ENCODE measurements at places on chromosomes 3 and 15.
A peak's percentile ranks its signal among the peaks of the same experiment; 100 is the strongest.

DNA sequence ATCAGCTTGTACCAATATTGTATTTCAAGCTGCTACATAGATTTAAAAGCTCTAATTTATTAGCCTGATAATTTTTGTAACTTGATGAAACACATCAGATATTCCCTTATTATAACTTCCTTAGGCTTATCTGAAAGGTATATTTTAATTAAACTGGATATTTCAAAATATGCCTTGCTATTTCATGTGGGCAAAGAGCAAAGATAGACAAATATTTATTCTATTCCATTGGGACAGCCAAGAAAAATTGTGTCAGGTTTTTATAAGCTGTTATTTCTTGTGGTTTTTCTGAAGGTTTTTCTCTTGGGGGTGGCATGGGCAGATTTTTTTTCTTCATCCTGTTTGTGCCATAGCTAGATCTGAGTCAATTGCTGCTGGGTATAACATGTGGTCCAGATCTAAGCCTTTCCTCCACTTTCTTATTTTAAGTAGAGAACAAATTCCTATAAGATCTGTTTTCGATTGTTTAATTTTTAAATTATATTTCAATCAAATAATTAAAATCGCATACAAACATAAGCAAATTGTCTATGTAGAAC is 249.5 kb downstream of the NAALADL2 start:
- no peak for DNase-seq

DNA sequence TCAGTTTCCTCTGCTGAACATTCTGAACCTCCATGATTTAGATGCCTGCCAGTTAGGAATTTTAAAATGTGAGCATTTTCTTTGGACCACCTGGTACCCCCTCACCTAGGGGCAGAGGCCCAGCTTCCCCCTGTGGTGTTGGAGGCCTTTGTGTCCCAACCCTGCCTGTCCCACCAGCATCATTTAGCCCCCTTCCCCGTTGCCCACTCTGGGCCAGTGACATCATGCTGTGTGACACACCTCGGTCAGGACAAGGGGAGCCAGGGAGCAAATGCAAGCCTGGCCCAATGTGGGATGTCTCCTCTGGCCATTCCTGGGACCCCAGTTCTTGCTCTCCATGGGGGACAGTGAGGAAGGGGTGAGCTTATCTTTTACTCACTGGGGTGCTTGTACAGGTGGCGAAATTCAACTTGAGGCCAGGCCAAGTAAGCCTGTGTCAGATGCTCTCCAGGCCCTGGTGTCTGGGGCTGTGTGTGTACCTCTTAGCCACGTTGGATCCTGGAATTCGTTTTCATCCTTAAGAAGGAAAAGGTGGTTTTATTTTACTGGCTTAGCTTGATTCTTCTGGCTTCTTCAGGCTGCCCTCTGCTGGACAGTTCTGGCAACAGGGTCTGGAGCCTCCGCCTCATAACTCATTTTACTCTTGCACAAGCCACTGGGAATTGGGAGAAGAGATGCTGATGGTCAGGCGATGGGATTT is 49.7 kb upstream of the MYZAP start:
- DNase-seq: peak; percentile 13

- DNase-seq: no peak
Measured at GRCh38 chr3:156741935-156742334, 67.5 kb downstream of the TIPARP start.

- DNase-seq: no peak
Measured at GRCh38 chr3:186053954-186054791, 54.7 kb downstream of the ETV5 start.

- no peak for DNase-seq
Measured at GRCh38 chr3:151976211-151977050, 103.0 kb downstream of the SUCNR1 start.

- no peak for DNase-seq
Measured at GRCh38 chr3:195540027-195540426, 3.1 kb downstream of the PPP1R2 start.

- DNase-seq: no peak
Measured at GRCh38 chr15:82828075-82828474, 18.6 kb downstream of the WHAMM start.

GRCh38 chr3:56942523-56942922 is 117.9 kb upstream of the SPATA12 start:
- no peak for DNase-seq

- no peak for DNase-seq
Measured at GRCh38 chr3:33541918-33542317, 101.7 kb upstream of the UBP1 start.

- no peak for DNase-seq
Measured at GRCh38 chr3:114110439-114110838, 53.9 kb downstream of the QTRT2 start.

GRCh38 chr3:184788751-184789150 is 23.2 kb upstream of the VPS8 start:
- no peak for DNase-seq

DNA sequence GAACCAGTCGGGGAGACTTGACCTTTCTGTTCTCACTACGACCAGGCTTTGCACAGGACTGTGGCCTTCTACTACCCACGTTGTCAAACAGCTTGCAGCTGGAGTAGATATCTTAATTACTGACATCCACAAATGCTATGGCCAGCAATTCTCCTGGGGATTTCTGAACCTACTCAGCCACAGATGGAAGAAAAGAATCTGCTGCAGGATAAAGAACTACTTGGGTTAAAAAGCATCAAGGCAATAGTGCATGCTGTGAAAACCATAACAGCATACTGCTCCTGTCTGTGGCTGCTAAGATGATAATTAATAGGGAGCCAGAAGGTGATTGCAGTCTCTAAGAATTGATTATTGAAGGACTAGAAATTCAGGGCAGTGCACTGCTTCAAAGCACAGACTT is 859.2 kb upstream of the SEMA6D start:
- no peak for DNase-seq

DNA sequence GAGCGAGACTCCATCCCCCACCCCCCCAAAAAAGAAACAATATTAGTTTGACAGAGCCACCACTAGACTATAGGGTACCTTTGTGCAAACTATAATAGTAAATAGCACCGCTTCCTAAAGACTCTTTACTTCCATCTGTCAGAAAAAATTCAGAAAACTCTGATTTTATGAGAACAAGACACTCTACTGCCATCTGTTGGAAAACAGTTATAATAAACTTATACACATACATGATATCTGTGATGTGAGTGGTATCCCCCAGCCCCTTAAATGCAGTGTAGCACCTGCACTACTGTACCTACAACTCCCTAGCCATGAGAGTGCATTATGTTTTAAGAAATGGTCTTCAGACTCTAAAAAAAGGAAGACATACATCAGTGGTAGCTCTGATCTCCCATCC is 47.1 kb upstream of the CTDSPL start:
- no peak for DNase-seq

DNA sequence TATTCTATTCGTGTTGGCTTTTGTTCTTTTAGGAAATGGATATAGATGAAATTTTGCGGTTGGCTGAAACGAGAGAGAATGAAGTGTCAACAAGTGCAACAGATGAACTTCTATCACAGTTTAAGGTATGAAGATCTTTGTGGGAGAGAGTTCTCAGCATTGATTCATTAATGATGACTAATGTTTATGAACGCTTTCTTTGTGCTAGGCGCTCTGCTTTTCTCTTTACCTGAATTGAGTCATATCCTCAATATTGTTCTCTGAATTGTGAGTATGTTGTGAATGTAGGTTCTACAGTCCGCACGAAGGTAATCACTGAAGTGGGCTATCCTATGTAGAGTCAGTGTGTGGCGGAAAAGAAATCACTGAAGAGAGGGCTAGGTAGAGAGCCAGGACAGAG is 81.2 kb downstream of the CHD2 start:
- no peak for DNase-seq

GRCh38 chr3:13075986-13076654 is 2.9 kb upstream of the IQSEC1 start:
- DNase-seq: no peak

- DNase-seq: no peak
Measured at GRCh38 chr3:106729481-106729880, 647.8 kb upstream of the CCDC54 start.

- no peak for DNase-seq
Measured at GRCh38 chr3:165549037-165549436, 288.2 kb downstream of the BCHE start.

DNA sequence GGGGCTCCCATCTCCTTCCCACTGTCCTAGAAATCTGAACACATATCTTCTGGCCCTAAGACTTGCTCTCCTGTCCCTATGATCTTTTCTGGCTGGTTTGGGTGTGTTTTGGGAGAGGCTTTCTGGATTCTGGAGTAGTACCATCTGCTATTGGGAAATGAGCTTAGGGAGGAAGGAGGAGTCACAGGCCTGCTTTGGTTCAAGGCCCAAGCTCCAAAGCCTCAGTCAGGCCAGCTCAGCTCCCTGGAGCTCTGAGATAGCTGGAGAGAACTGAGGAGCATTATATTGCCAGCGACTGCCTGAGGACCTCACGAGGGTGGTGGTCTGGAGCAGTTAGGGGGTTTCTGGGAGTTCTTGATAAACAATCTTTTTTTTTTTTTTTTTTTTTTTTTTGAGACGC is 18.7 kb downstream of the RASGRF1 start:
- DNase-seq: no peak

DNA sequence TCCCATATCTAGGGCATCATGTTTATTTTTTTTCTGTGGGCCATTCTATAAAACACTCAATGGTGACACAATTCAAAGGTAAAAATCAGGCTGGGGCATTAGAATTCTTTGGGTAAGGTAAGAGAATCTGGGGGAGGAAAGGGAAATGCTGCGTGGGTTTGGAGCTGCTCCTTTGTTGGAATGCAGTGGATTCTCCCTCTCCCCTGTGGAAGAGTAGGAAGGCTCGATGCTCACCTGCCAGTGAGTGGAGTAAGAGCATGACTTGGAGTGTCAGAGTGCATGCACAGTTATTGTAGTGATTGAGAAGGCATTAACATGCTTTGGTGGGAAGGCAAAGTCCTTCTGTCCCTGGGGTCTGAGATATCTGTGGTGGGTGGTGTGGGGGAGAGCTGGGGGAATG is 280.0 kb downstream of the PDCD6IP start:
- DNase-seq: no peak

DNA sequence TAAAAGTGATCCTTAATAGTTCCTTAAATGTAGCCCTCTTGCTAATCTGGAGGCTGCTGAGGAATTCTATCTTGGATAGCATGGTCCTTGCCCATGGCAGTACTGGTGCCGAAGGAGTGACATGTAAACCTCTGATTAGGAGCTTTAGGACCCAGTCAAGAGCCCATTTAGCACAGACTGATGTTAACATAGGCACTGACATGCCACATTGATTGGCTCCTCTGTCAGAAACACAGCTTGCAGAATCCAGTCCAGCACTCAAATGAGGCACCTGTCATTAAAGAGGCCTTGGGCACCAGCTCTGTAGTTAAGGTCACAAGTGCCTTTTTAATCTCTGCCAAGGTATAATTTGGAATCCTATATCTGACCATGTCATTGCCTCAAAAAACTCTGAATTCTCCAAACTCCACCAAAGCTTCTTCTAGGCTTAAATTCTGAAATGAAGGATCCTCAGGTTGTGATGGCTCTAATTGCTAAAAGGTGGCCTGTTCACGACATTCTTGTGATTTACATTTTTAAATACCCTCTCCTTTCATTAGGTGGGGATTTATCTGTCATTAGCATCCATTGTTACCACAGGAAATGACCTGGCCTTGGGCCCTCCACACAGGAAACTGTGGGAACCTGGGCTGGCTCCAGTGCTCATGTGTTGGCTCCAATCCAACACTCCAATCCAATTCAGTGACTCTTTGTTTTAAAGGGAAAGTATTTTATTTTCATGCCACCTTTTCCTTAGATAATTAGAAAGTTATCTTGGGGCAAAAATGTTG is 57.3 kb upstream of the RNF7 start:
- no peak for DNase-seq

DNA sequence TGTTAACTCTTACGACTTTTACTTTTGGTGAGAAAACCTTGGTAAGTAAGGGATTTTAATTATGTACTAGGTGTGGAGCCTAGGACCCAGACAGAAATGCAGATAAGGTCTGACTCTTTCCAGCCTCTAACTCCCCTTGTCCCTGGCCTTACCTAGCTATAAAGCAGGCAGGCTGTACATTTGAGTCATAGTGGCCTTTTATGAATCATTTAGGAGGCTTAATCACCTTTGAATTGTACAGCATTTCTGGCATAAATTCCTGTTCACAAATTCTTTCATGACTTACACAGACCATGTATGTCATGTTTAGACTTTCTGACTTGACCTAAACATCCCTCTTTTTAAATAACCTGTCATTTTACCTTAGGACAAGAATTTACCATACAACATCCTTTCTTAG is 47.4 kb downstream of the CHCHD4 start:
- no peak for DNase-seq

GRCh38 chr3:44013967-44014366 is 227.7 kb upstream of the TOPAZ1 start:
- DNase-seq: no peak

DNA sequence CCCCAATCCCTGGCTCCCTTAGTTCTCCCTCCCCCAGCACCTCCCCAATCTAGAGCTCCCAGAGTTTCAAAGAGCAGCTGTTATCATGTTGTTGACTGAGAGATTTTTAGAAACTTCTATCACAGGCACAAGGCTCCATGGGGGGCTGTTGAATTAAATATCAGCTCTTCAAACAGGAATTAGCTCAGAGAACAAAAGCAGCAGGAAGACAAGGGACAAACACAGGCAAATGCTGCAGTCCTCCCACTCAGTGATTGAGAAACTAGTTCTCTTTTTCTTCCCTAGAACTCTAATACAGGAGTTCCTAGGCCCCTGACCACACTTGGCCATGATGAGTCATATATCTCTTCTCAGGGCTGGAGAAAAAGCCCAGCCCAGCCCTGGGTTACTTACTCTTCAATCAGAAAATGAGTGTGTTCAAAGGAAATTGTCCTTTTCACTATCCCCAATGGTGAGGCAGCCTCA is 262.1 kb downstream of the IGSF11 start:
- DNase-seq: no peak

- DNase-seq: no peak
Measured at GRCh38 chr15:90351479-90352106, 491 bp upstream of the ZNF774 start.

- DNase-seq: no peak
Measured at GRCh38 chr3:133188996-133189395, 150.8 kb downstream of the TMEM108 start.

DNA sequence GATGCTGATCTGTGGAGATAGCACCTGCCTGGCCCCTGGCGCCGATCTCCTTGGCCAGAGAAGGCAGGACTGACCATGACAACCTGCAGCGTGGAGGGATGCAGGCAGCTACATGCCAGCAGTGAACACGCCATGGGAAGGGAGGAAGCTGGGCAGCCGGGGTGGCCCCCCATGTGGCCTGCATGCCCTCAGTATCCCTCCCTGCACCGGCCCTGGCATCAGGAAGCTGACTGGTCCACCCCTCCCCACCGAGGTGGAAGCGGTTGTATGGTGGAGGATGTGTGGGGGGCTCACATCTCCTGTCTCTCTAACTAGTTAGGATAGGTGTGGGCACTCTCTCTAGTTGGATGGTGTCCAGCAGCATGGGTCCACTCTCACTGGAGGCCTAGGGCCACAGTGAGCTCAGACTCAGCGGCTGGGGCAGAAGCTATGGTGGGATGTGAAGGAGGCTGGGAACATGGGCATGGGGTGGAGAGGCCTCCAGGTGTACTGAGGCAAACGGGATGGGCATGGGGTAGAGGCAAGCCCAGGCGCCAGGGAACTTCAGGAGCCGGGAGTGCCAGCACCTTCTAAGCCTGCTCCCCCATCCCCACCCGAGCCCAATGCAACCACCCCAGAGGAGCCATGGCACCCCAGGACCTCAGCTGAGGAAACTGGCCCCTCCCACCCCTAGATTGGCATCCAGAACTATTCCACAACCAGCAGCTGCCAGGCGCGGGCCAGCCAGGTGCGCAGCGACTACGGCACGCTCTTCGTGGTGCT is 1.8 kb upstream of the ABTB1 start:
- DNase-seq: no peak

GRCh38 chr15:57284535-57284934 is 91.8 kb upstream of the CGNL1 start:
- DNase-seq: no peak

GRCh38 chr3:98556164-98557130 is 24.7 kb downstream of the GPR15 start:
- peak; percentile 74 for DNase-seq
